Fibroblast of the conjunctiva (primary cell): ENCODE measurements at places on chromosomes 7 and 10.

GRCh38 chr10:73576890-73577591, 14.1 kb downstream of the USP54 start:
- DNase-seq = no peak

- DNase-seq = no peak
Measured at GRCh38 chr10:133164816-133165555, 5.0 kb downstream of the KNDC1 start.

DNA sequence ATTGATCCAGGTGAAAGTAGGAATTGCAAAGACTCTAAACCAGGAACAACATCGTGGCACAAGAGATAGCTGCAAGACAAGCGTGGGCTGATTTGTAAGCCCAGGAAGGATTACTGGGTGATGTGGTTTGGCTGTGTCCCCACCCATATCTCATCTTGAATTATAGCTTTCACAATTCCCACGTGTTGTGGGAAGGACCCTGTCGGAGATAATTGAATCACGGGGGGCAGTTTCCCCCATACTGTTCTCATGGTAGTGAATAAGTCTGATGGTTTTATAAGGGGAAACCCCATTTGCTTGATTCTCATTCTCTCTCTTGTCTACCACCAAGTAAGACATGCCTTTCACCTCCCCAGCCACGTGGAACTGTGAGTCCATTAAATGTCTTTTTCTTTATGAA, 59.5 kb downstream of the ST8SIA6 start:
- no peak for DNase-seq

GRCh38 chr10:124993736-124994451, 52.0 kb downstream of the ZRANB1 start:
- no peak for DNase-seq

DNA sequence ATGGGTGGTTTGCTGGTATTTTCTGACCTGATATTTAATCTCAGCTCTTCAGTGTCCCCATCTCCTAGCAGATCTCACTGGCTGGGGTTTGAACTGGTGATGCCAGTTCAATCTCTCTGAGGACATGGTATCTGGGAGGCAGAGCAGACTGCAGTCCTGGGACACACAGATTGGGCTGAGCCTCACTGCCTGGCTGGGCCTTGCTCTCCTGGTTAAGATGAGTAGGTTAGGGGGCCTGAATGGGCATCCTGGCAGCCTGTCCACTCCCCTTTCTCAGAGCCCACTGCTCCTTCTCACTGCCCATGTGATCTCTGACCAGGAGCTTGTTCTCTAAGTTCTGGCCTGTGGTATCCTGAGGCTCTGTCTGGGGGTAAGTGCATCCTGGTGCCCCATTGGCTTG, 363.4 kb downstream of the GLRX3 start:
- no peak for DNase-seq

- DNase-seq = no peak
Measured at GRCh38 chr7:131241386-131241785, 86.3 kb upstream of the MKLN1 start.

DNA sequence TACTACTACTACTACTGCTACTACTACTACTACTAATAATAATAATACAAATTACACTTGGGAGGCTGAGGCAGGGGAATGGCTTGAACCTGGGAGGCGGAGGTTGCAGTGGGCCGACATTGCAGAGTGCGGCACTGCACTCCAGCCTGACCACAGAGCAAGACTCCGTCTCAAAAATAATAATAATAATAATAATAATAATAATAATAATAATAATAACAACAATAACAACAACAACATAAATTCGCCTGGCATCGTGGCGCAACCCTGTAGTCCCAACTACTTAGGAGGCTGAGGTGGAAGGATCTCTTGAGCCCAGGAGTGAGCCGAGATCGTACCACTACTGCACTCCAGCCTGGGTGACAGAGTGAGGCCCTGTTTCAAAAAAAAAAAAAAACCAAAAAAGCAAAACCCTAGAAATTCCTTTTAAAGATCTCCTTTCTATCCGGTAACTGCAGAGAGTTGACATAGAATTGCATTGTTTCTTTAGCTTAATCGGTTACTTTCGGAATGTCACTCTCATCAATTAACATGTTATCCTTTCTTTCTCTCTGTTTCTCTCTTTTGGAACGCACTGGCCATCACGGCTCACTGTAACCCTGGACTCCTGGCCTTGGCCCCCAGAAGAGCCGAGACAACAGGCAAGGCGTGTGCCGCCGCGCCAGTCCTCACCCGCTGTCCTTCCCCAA, 972 bp downstream of the PHYH start:
- no peak for DNase-seq

DNA sequence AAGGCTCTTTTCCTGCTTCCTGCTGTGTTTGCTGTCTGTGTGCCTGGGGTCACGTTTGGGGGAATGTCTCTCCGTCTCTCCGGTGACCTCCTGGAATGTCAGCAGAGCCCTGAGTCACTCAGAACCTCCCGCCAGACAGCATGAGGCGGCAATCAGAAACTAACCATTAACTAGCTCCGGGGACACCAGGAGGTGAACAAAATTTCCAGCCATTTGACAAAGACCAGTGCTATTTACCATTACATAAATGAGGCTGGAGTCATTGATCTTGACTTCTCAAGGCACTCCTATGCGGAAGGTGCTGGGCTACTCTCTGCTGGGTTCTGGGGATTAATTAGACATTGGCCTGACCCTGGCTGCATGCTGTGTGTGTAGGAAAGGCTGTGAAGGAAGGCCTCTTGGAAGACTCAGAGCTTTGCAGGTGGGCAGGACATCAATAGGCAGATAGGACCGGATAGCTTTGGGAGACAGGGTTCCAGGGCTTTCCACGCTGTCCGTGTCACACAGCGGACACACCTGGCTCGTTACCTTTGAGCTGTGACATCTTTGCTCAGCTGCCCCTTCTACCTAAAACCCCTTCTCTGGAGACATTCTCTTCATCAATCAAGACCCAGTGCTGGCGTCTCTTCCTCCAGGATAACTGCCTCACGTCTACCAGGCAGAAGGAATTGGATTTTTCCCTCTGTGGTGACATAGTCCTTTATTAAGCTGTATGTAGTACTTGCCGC, 77.0 kb downstream of the PFKFB3 start:
- DNase-seq = no peak

GRCh38 chr7:27114881-27115220, 12.4 kb upstream of the HOXA2 start:
- DNase-seq = no peak

GRCh38 chr10:80259405-80259871, 30.0 kb downstream of the MAT1A start:
- no peak for DNase-seq

DNA sequence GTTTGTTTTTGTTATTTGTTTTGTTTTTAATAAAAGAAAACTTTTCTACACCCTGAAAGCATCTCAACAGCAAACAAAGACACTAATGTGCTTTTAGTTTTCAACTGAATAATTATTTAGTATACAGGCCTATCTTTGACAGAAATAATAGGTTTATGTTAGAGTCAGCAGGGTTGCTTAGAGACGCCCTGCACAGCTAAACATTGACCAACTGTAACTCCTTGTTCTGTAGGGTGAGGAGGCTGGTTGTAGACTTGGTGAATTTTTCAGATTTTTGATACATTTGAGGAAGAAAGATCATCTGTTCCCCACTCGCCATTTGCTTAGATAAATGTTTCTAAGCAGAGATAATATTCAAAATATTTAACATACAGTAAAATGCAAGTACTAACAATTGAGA, 103.1 kb downstream of the CALCR start:
- no peak for DNase-seq

GRCh38 chr7:116953906-116954838, 871 bp downstream of the ST7 start:
- DNase-seq = peak; percentile 80

GRCh38 chr7:149414745-149415390, 46.0 kb downstream of the ZNF777 start:
- peak; percentile 79 for DNase-seq

GRCh38 chr7:66927348-66927948, 6.4 kb downstream of the TMEM248 start:
- DNase-seq = no peak

DNA sequence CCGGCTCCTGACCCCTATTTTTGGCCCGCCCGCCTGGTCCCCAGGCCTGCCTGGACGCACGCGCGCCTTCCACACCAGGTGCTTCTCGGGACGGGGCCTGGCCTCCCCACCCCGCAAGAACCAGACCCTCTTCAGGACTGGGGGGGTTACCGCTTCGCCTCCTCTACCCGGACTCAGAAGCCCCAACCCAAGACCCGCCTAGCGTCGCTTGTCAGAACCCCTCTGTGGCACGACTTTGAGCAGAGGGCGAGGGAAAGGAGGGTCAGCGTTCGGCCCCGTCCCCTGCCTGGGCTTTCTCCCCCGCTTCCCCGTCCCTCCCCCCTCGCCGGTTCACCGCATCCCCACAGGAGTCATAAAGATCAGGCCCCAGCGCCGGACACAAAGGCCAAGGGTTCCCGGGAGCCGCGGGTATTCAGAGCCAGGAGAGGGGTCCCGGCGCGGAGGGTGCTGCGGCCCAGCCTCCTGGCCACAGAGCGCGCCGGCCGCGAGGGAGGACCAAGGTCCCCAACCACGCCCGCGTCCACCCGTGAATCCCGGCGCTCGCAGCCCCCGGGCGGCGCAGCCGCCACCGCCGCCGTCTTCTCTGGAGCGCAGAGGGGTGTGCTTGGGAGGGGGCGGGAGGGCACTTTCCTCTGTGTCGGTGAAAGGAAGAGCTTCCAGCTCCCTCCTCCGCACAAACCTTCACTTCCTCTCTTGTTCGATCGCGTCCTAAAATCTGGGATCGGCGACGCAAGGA, 351.9 kb downstream of the DNAJB6 start:
- DNase-seq = no peak

GRCh38 chr10:59454171-59454919, 92.0 kb upstream of the FAM13C start:
- no peak for DNase-seq

GRCh38 chr10:15244635-15245197, 76.2 kb upstream of the NMT2 start:
- DNase-seq = no peak

- no peak for DNase-seq
Measured at GRCh38 chr7:155090684-155091083, 20.6 kb downstream of the HTR5A start.

- no peak for DNase-seq
Measured at GRCh38 chr7:80362677-80363076, 149.2 kb downstream of the GNAT3 start.

- no peak for DNase-seq
Measured at GRCh38 chr10:89047397-89047796, 56.8 kb downstream of the FAS start.

GRCh38 chr7:16926861-16927260, 45.1 kb upstream of the AGR3 start:
- DNase-seq = no peak

GRCh38 chr10:11742779-11743298, 657 bp downstream of the ECHDC3 start:
- no peak for DNase-seq

DNA sequence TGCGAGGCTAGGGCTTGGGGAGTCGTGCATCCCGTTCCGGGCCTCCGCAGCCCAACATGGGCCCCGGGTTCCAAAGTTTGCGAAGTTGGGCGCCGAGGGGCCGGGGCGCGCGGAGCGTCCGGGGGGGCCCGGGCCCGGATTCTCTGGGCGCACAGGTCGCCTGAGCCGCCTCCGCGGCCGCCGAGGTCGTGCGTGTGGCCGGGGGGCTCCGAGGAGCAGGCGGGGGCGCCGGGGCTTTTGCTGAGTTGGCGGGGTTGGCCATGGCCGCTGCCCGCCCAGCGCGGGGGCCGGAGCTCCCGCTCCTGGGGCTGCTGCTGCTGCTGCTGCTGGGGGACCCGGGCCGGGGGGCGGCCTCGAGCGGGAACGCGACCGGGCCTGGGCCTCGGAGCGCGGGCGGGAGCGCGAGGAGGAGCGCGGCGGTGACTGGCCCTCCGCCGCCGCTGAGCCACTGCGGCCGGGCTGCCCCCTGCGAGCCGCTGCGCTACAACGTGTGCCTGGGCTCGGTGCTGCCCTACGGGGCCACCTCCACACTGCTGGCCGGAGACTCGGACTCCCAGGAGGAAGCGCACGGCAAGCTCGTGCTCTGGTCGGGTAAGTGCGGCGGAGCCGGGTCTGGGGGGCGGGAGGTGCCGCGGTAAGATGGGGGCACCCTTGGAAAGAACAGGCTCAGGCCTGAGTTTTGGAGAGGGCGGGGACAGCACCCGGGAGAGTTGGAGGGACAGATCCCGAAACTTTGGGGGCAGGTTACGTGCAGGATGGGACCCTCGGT, 643 bp downstream of the SMO start:
- no peak for DNase-seq

DNA sequence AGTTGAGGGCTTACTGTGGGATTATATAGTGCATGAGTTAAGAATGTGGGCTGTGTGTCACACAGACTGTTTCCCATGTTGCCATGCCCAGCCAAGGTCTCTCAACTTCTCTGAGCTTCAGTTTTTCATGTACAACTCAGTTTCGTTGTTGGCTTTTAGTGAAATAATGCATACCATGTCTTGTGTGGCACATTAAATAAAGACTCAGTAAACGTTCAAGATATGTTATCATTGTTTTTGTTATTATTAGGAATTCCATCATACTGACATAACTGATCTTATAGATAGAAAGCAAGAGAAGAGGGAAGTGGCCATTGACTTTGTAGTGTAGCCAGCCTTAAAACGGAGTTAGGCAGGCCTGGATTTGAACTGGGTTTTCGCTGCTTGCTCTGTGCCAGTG, 2.9 kb downstream of the CDK14 start:
- no peak for DNase-seq

- no peak for DNase-seq
Measured at GRCh38 chr10:58239561-58240169, 28.0 kb downstream of the IPMK start.

- no peak for DNase-seq
Measured at GRCh38 chr7:131540491-131541162, 15.8 kb downstream of the PODXL start.

GRCh38 chr10:110563132-110563531, 4.4 kb upstream of the SMC3 start:
- DNase-seq = no peak

- DNase-seq = no peak
Measured at GRCh38 chr7:114689406-114689805, 232.5 kb upstream of the MDFIC start.

DNA sequence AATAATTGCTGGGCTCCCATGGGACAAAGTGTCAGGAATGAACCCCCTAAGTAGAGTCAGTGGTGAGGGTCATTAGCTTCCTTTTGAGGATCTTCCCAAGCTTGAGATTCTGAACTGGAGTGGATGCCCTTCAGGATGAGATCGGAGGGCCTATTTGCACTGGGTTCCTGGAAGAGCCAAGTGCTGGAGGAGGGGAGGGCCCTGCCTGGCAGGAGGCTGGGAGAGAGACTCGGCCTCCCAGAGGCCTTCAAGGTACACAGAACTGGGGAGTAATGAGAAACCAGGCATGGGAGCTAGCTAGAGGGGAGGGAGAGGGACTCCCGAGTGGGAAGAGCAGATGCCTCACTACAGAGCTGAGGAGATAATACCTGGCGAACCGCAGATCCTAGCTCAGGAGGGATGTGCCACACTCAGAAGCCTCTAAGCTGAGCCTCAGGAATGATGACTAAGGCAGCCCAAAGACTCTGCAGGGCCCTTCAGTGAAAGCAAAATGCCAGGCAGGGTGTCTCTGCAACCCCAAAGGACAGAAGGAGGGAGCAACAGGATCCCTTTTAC, 9.4 kb downstream of the PDAP1 start:
- no peak for DNase-seq
